ENCODE measurements at places on chromosomes 1 and 21.

DNA sequence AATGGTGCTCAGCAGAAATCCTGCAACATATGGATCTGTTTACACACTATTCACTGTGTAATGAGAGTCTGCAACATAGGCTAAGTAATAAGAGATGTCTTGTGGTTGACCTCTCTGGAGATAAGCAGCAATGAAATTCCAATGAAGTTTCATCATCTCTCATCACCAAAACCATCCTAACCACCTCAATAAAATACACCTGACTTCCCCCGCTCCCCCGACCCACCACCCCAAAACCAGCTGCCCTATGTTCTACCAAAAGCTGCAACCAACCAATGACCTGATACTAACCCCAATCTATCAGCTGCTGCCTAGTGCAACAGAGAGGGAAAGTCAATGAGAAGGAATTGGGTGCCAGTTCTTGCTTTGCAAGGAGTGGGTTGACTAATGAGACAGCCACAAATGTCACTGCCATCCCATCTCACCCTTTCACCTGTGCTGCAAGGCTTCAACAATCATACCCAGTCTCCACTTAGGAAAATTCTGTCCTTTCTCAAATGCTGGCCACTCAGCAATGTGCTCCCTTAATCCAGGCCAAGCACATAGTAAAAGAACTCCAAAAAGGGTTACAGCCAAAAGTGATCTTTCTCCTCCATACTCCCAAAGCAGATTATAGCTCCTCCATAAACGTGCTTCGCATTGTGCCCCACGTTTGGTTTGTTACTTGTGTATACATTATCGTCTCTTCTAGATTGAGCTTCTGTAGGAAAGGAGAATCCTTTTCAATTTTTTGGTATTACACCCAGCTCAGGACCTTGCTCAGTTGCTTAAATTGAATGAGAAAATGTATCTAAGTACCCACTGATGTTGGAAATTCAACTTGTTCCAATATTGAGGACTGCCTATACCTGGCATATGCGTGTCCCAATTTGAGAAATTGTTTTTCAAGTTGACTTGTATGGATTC is 29.0 kb downstream of the MRPL39 start:
- DNase-seq = no peak

DNA sequence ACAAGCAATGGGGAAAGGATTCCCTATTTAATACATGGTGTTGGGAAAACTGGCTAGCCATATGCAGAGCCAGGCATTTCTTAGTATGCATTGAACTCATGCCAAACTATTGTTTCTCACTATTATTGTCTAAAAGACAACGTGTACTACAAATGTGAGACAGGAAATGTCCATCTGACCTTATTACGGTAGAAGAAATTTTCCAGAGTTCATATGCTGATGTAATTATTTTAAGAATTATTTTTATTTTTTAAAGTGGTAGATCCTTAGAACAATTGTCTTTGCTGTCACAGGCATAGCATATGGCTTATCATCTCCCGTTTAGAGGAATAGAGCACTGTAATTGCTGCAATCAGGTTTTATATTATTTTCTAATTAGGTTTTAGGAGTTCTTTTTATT is 75.2 kb upstream of the S1PR1 start:
- DNase-seq = no peak

DNA sequence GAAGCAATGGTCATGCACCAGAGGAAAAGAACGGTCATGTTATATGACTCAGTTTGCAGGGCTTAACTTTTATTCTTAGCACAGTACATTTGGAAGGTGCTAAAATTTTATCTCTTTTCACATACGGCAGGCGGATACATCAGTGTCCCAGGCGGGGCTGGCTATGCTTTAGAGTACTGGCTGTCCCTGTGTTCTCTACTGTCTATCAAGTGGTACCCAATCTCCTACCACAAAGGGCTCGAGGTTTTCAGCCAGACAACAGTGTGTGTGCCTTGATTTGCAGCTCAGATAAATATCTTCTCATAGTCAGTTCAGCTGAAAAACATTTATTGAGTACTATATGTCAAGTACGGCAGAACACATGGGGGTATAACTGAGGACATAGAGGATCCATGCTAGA is 65.3 kb downstream of the URB2 start:
- DNase-seq = no peak

- DNase-seq = no peak
These were observed 231.0 kb upstream of the KIAA0040 start for GRCh38 chr1:175423605-175424004.

- no peak for DNase-seq
These were observed 32.0 kb upstream of the IL10 start for GRCh38 chr1:206804156-206804737.

- no peak for DNase-seq
These were observed 17.1 kb upstream of the HDAC1 start for GRCh38 chr1:32274646-32275340.

DNA sequence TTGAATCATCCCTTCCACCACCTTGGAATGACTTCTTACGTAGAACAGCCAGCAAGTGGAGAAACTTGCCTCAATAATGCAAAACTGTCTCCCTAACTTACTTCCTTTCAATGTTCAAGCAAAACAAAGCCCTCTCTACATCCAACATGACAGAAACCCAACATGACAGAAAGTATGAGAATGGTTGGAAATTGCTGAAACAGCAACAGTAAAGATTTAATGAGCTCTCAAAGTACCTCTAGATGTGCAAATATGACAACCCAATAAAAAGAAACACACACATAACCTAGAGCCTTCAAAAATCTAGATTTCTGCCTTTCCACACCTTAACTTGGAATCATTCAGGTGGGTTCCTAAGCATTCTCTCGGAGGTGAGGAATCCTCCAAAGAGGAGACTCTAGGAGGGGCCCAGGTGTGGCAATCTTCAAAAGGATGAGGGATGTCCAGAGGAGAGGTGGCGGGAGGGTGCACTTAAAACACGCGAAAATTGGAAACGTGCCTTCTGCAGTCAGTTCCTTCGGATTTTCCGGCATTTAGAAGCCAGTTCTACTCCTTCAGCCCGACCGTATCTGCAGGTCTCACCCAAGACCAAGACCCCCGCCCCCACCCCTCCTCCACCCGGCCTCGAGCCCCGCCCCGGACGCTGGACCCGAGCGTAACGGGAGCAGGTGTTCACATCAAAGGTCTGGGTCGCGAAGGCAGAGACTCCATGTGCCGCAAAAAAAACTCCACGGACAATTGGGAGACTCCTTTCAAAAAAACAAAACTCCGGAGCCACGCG is 996 bp upstream of the MGST3 start:
- DNase-seq = no peak

DNA sequence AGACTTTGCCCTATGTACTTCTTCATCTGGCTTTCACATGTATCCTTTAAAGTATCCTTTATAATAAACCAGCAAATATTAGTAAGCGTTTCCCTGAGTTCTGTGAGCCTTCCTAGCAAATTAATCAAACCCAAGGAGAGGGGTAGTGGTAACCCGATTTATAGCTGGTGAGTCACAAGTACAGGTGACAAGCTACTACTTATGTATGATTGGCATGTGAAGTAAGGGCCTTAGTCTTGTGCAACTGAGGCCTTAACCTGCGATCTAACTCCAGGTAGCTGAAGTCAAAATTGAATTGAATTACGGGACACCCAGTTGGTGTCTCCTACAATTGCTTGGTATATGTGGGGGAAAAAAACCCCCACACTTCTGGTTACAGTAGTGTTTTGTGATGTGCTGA is 26.0 kb downstream of the SLC16A1 start:
- no peak for DNase-seq

GRCh38 chr1:109239409-109240068 is 9.8 kb upstream of the CELSR2 start:
- peak; percentile 12 for DNase-seq

- DNase-seq = no peak
These were observed 6.8 kb downstream of the CORT start for GRCh38 chr1:10456661-10457060.

GRCh38 chr1:66925944-66926343 is 1.2 kb downstream of the MIER1 start:
- DNase-seq = no peak

DNA sequence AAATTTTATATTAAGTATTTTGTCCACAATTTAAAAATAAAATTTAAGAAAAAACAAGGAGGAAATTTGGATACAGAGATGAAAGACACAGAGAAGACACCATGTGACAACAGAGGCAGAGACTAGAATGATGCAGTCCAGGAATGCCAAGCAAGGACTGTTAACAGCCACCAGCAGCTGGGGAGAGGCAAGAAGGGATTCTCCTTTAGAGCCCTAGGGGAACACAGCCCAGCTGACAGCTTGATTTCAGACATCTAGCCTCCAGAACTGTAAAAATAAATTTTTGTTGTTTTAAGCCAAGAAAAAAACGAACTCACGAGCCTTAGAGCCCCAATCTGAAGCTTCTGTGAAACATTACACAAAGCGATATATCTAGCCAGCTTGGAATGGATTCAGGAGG is 198.5 kb downstream of the ZNF648 start:
- DNase-seq = no peak

Measured in T follicular helper cell (primary cell).